Astrocyte of the hippocampus (primary cell): ENCODE measurements at places on chromosomes 13 and 19.

DNA sequence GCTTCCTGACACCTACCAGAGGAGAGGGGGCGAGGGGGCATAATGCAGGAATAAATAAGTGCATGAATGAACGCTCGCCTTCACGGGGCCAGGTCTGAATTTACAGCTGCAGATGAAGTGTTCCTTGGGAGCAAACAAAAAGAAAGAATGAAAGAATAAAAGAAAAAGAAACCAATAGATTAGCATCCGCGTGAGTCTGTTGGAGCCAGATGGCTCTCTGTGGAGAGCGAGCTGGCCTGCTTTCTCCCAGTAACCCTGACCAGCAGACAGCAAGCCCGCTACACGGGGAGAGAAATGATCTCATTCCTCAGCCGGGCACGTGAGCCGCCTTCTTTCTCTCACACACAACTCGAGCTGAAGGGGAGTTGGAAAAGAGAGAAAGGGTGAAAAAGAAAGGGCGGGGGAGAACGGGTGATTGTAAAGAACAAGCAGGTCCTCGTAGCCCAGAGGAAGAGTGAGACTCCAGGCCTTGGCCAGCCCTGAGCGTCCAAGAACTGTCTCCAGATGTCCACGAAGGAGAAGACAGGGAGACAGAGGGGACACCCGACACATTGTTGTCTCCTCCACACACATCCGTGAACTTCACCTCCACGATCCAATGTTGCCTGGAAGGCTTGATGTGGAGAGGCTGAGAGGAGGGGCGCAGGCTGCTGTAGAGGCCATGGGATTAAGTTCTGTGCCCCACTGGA, 81.4 kb downstream of the RNASEH2B start:
- DNase-seq = peak; percentile 88

- DNase-seq = no peak
Observed at GRCh38 chr13:78299832-78300623, 303.3 kb downstream of the POU4F1 start.

DNA sequence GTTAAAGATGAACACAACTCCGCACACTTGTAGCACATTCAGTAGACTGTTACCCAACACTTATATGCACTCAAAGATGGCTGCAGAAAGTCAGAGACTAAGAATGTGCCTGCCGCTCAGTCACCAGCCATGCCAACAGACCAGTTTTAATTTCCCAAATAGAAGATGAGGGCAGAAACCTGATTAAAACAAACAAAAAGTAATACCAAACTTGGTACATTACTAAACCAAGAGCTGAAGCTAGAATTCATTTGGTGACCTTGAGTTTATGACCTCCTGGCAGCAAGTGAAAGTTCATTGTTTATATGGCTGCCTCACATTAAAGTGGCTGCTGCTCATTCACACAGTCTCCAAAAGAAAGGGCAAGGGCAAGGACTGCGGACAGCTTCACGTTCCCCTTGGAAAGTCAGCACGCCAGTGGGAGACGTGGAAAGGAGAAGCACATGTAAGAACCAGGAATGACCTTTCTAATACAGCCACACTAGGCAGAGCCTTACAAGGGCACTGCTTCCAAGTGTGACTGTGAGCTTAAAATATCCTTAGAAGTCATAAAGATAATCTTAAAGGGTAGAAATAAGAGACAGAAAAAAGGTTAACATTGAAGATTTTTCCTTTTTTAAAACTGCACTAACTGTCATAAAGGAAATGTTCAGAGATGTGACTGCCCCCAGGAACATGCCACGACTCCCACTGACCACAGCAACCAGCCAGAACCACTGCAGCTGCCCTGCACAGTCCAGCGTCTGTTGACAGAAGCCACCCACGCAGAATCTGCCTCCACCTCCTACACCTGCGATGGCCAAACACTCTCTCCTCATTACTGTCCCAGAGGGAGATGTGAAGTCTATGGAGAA, 73.5 kb downstream of the STK24 start:
- no peak for DNase-seq

GRCh38 chr13:83845106-83845505, 37.2 kb downstream of the SLITRK1 start:
- DNase-seq = no peak

DNA sequence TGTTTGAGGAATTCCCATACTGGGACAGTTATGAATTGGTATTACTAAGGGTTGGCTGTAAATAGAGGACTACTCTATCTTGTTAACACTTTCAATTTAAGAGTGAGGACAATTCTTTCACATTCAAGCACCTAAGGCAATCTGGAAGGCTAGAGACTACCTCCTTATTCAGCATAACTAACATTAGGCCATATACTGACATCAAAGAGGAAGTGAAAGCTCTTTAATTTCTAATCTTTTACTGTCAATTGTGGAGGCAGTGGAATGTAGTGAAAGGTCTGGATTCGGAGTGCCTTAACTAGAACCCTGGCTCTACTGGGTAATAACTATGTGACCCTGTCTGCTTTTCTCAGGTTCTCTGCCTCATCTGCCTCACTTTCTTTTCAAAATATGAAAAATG, 134.0 kb downstream of the UFM1 start:
- no peak for DNase-seq

- no peak for DNase-seq
Observed at GRCh38 chr13:70890289-70890688, 782.0 kb upstream of the KLHL1 start.
